Stimulated activated CD8-positive, alpha-beta memory T cell treated with anti-CD3 and anti-CD28 coated beads, Interleukin-2, amount 100 ng/mL, for 1 hour (primary cell): ENCODE measurements at places on chromosomes 12 and 14.

DNA sequence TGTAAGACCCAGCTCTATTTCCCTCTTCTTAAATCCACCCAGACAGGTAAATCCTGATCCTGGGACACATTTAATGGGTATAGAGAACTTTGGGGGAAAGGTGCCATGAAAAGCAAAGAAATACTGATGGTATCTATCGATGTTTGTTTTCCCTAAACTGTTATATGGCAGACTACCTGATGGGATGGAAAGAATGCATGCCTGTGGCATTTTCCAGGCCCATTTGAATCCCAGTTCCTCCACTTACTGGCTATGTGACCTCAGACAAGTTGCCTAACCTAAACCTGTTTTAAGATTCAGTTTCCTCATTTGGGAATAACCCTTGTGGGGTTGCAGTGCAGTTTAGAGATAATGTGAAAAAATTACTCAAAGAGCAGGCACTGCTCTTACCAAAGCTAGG lies 404.5 kb downstream of the FUT8 start:
- DNase-seq, result no peak

DNA sequence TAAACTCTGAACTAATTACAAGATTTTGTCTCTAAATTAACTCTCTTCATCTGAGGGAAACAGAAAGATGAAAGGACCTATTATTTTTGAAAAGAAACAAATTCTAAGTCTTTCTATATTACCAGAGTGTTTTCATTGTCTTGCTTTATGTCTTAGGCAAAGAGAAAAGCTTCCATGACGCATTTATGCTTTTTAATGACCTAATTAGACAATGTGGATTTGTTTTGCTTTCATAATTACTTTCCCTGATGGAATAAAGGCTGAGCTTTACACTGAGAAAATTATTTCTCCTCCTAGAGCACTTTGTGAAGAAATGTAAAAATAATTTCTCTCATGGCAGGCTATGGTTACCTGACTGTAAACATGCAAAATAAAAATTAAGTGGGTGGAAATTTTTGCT lies 138.0 kb upstream of the SLCO1C1 start:
- no peak for DNase-seq

DNA sequence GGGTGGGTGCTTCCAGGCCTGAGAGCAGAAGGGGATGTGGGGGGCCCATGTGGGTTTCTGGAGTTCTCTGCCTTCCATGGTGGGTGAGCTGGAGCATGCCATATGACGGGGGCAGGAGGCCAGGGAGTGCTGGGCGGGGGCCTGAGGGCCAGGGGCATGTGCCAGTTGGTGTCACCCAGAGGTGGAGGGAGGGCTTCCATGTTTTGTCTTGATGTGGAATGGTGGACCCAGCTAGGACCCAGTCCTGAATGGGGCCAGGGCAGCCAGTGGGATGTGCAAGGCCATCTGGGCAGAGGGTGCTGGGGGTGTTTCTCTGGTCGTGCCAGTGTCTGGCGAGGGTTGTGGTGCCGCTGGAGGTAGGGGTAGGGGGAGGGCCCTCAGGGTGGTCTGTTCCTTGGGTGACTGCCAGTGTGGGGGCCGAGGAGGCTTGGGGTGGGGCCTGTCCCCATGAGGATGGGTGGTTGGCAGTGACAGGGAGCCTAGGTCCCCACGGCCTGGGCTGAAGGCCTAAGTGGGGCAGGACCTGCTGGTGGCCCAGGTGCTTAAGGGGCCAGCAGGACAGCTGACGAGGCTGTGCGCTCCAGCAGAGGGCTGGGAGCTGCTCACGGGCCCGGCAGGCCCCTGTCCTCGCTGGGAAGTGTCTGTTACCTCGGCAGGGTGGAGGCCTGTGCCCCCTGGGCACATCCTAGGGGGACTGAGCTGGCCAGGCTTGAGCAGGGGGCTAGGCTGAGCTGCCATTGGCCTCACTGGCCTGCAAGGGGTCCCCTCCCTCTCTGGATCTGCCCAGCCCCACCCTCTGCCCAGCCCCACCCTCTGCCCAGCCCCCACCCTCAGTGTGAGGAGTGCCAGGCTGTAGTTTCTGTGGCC lies 26.8 kb downstream of the CEP170B start:
- no peak for DNase-seq

GRCh38 chr12:104312654-104313053 lies 9.1 kb downstream of the EID3 start:
- DNase-seq, result no peak

GRCh38 chr14:85687456-85687855 lies 157.5 kb downstream of the FLRT2 start:
- no peak for DNase-seq

DNA sequence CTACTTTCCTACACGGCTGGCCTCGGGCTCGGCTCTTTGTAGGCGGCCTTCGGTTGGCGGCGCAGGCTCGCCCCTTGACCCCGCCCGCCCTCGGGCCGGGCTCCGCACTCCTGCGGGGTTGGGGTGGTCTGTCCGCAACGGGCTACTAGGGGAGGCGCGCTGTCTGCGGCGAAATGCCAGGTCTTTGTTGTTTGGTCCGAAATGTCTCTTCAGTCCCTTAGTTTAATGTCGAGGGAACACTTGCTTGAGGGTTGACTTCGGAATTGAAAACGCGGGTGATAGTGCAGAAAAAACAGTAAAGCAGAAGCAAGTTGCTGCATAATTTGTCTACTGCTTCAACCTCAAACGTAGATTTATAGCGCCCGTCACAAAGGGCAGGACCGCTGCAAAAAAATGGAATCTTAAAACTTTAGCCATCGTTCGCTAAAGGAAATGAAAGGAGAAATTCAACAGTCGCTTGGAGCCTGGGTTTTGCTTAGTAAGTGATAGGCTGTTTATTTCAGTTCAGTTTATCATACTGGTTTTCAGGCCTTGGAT lies 390 bp downstream of the JKAMP start:
- DNase-seq, result no peak

GRCh38 chr12:118649765-118650585 lies 273.6 kb downstream of the SUDS3 start:
- DNase-seq, result no peak
